ENCODE measurements at places on chromosomes 1 and 21.

- DNase-seq, result no peak
These were observed 151.9 kb downstream of the CASZ1 start for GRCh38 chr1:10644307-10645128.

DNA sequence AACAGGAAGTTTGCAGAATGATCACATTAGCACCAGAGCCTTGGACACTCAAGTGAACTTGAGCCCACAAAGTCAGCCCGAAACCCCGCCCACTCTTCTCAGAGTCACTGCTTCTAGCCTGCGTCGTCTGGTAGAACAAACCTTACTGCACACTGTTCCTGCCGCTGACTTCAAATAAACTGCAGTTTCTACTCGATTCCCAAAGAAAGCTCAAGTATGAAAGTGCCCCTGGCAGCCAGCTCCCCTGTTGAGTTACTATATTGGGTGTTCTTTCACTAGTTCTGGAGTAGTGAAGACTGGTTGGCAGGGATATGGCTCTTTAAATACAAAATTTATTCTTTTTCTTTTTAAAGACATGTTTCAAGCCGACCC lies 164.7 kb downstream of the GALNT2 start:
- DNase-seq, result no peak

GRCh38 chr1:81452693-81453366 lies 347.9 kb upstream of the ADGRL2 start:
- no peak for DNase-seq

- DNase-seq, result peak; percentile 26
These were observed 1.0 kb downstream of the PLPP3 start for GRCh38 chr1:56578138-56578962.

- DNase-seq, result peak; percentile 15
These were observed 4.4 kb upstream of the BARHL2 start for GRCh38 chr1:90721210-90722194.

GRCh38 chr1:62900566-62900965 lies 116.6 kb downstream of the ATG4C start:
- no peak for DNase-seq

- peak; percentile 4 for DNase-seq
These were observed 480 bp downstream of the DPYD start for GRCh38 chr1:97920276-97920831.

GRCh38 chr1:16386454-16387113 lies 19.5 kb downstream of the SZRD1 start:
- DNase-seq, result peak; percentile 59

GRCh38 chr1:20291645-20292084 lies 990 bp downstream of the VWA5B1 start:
- no peak for DNase-seq

GRCh38 chr1:201791779-201792173 lies 37.2 kb upstream of the IPO9 start:
- no peak for DNase-seq

DNA sequence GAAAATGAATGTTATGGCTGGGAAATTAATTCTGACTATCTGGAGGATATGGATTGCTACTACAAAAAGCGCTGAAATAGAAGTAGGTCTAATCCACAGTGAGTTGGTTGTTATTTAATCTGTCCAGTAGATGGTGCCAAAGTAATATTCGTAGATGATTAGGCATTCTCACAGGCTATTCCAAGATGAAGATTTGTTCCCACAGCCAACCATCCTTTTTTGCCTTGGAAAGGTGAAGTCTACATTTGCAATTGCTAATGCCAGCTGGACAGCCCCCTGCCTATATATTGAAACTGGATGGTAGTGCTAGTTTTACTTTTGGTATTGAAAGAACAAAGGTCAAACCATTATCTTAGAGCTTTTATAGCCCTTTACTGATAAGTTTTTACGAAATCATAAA lies 43.8 kb downstream of the RBM11 start:
- DNase-seq, result peak; percentile 3

GRCh38 chr1:2644171-2644570 lies 11.4 kb upstream of the MMEL1 start:
- DNase-seq, result no peak

- no peak for DNase-seq
These were observed 159.2 kb downstream of the DYRK1A start for GRCh38 chr21:37525810-37526209.

GRCh38 chr1:111503585-111504060 lies at the start of the genes ADORA3 and TMIGD3:
Gene ADORA3, minus strand, starts transcription at chr1:111503633. Its CDS starts 279 bp downstream, at chr1:111503354.
Gene TMIGD3, minus strand, starts transcription at chr1:111503633. Its CDS starts 279 bp downstream, at chr1:111503354.
- DNase-seq, result no peak
